ENCODE measurements at places on chromosomes 12 and 14. TPM values are rescaled to one million over a fixed set of nuclear protein-coding genes. Genes with fewer than 3 reads are reported as not detected.

MYL2 gene
- not detected for total RNA-seq

NFATC4 gene
- total RNA-seq = 8.3 TPM

- peak; percentile 77 for DNase-seq
Observed at GRCh38 chr12:45170456-45171042, 45.3 kb upstream of the ANO6 start.

DNA sequence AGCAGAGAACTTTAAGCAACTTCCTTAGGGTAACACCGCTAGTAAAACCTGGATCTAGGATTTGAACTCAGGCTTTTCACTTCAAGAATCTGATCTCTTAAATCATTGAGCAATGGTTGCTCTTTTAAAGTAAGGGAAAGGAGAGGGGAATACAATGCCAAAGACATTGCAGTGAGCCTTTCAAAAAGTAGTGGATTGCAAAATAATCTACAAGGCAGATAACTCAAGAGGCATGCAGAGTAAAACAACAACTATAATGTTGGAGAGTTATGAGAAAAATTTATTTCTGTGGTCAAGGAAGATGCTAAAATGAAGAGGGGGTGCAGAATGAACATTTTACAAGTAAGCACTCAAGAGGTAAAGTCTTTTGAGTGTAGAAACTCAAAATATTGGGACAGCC, 432.6 kb downstream of the C12orf50 start:
- DNase-seq = no peak

DNA sequence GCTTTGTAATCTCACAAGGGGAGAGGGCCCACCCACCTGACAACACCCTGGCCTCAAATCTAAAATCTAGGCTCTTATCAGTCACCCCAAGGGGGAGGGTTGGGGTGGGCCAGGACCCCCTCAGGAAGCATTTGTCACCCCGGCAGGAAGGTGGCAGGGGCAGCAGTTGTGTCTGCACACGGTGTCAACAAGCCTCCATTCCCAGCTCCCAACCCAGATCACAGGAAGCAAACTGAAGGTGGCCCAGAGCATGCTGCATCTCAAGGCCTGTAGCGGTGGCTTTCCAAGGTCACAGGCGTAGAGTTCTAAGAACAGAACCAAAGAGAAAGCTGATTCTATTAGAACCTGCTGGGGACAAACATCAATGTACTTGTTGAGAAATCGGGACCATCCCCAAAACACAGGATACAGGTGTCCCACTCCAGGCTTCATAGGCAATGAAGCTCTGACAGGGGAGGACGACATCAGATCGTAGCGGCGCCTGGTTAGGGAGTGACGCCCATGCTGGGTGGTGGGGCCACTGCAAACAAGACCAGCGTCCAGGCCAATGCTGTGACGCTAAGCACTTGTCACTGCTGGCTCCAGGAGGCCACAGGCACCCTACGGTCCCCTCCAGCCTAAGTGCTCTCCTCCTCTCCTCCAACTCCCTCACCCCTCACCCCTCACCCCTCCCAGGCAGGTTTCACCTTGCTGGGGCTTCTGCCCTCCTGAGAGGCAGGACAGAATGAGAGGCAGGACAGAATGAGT, 52.9 kb downstream of the CCDC88C start:
- no peak for DNase-seq
